ENCODE measurements at places on chromosomes 11 and 22.

GRCh38 chr11:1566381-1567051 is 5.6 kb downstream of the DUSP8 start:
- DNase-seq = no peak

DNA sequence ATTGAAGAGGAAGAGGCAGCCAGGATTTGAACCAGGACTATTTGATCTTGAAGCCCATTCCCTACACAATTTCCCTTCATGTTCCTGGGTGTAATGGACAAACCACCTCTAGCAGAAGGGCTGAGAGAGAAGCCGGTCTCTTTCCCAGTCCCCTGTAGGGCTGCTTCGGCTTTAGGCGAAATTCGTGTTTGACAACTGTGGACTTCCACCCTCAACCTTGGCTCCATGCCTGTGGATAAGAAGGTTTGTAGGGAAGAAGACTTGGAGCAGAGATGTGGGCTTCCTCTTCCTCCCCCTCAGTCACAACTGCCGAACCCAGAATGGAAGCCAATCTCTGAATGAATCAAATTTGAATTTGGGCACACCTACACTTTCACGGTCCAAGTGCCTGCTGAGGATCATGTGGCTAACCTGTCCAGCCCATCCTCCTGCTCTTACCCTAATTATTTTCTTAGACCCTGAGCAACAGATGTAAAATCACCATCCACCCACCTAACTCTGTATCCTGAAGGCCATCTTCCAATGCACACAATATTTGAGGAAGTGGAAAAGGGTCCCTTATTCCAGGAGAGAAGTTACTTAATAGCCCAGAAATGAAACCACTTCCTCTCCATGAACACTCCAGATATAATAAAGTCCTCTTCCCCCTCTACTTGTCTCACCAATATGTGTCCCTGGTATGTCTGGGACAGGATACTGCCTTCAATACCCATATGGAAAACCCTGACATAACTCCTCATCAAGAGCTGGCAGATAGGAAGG is 10.1 kb upstream of the SCN2B start:
- no peak for DNase-seq

- DNase-seq = no peak
Observed at GRCh38 chr11:64729851-64730382, 6.9 kb upstream of the NRXN2 start.

DNA sequence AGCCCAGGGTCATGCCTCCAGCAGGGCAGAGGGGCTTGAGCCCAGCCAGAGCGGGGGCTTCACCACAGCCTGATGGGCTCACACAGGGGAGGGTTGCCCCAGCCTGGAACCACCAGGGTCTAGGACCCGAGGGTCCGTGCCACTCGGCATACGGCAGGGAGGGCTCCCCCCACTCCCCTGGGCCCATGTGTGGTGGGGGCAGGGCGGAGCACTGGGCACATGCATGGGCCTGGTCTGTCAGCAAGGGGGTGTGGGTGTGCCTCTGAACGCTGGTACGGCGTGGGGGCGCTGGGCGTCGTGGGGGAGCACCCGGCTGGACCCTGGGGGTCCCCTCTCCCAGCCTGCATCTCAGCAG is 29.3 kb downstream of the MOB2 start:
- DNase-seq = no peak

- DNase-seq = no peak
Observed at GRCh38 chr11:17382046-17382728, 6.3 kb downstream of the KCNJ11 start.

DNA sequence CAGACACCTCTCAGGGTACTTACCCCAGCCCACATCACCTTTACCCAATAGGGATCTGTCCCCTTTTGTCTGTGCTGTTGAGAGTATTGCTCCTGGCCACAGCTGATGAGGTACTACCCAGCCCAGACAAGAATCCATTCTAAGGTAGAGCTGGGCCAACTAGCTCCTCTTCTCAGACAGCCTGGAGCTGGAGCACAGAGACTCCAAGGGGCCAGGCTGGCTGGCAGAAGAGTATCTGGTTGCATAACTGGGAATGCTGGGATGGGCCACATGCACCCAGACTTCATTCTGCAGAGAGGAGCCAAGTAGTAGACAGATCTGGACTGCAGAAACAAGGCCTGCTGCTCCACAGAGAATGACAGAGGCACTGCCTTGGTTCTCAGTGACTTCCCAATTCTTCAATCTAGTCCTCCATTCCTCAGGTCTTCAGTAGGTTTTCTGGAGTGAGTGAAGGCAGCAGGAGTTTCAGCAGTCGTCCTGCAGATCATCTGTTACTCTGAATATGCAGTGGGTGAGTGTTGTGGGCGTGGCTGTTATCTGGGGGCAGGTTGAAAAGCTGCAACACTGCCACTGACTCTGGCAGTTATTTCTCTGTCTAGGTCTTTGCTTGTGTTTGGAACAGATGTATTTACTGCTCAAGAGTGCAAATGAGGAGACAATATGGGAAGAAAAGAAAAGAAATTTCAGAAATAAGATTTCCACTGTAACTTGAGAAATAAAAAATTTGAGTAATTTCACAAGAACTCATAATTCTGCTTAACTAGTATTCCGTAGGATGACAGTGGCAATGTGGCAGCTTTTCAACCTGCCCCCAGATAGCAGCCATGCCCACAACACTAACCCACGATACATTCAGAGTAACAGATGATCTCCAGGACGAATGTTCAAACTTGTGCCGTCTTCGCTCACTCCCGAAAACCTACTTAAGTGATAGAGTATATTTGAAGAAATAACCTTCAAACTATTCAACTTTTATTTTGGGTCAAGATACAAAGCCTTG is 34.9 kb downstream of the MAPK1 start:
- DNase-seq = no peak

- DNase-seq = peak; percentile 83
Observed at GRCh38 chr11:72333661-72334060, 89.7 kb upstream of the PHOX2A start.

GRCh38 chr11:73274722-73275380 is 2.7 kb downstream of the P2RY6 start:
- DNase-seq = no peak

- no peak for DNase-seq
Observed at GRCh38 chr11:83554876-83555275, 268.7 kb upstream of the CCDC90B start.

- no peak for DNase-seq
Observed at GRCh38 chr11:12125609-12126149, 15.3 kb downstream of the MICAL2 start.

- DNase-seq = no peak
Observed at GRCh38 chr11:33021937-33022336, 6.3 kb downstream of the DEPDC7 start.

- no peak for DNase-seq
Observed at GRCh38 chr11:14393889-14394288, 34.9 kb upstream of the RRAS2 start.

- DNase-seq = no peak
Observed at GRCh38 chr11:127059286-127059685, 58.7 kb upstream of the KIRREL3 start.

DNA sequence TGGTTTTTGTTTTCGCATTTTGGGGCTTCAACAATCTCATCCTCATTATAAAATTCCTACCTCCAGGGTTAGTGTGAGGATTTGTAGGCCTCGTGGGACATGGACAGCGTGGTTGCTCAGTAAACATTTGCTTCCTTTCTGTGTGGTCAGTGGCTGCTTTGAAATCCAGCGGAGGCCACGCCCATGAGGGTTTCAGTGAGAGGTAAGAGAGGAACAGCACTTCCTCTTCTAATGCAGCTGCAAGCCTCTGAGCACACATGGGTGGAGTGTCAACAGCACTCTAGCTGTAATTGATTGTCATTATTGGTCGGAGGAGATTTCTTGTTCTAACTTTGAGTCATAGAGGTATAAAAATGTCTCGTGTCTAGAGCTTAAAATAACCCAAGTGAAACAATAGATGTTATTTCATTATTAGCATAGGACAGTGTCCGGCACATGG is 6.0 kb upstream of the ARHGAP42 start:
- DNase-seq = no peak

GRCh38 chr11:66489636-66490035 is 9.4 kb downstream of the DPP3 start:
- DNase-seq = no peak

GRCh38 chr11:63906585-63906984 is 10.4 kb downstream of the RCOR2 start:
- DNase-seq = no peak

All from NT2/D1 (cell line).